ENCODE measurements at places on chromosomes 7 and 10.

DNA sequence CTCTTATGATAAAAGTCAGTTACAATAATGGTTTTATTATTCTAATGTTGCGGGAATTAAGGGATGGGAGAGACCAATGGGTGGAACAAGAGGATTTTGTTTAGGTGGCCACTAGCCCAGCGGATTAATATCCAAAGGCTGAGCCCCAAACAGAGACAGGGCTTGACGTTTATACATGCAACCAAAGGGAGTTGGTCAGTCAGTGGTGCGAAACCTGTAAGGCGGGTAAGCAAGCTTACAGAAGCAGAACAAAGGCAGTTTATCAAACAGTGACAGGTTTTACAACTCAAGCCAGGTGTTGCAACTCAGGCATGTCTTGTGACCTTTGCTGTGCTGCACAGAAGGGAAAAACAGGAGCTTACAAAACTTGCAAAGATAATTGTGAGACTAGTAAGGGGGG is 622.9 kb upstream of the MBL2 start:
- DNase-seq: no peak

DNA sequence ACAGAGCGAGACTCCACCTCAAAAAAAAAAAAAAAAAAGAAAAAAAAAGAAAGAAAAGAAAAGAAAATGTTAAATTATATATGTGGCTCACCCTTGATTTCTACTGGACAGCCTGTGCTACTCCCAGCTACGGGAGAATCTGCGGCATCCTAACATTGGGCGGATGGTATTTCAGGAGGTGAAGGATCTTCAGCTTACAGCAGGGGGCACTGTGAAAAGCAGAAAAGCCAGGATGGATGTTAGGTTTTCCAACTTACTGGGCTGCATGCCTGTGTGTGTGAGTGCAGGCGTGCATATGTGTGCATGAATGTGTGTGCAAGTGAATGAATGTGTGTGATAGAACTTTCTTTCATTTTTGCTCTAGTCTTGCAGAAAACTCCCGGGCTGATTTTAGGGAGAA is 1066.5 kb downstream of the TYW1 start:
- no peak for DNase-seq

GRCh38 chr7:104951546-104951945 is 62.5 kb upstream of the KMT2E start:
- no peak for DNase-seq

- DNase-seq: no peak
These were observed at the start of gene SFTPD for GRCh38 chr10:79948976-79949722. Gene SFTPD, minus strand, starts transcription at chr10:79949105. Its CDS starts 2,446 bp downstream, at chr10:79946659.

DNA sequence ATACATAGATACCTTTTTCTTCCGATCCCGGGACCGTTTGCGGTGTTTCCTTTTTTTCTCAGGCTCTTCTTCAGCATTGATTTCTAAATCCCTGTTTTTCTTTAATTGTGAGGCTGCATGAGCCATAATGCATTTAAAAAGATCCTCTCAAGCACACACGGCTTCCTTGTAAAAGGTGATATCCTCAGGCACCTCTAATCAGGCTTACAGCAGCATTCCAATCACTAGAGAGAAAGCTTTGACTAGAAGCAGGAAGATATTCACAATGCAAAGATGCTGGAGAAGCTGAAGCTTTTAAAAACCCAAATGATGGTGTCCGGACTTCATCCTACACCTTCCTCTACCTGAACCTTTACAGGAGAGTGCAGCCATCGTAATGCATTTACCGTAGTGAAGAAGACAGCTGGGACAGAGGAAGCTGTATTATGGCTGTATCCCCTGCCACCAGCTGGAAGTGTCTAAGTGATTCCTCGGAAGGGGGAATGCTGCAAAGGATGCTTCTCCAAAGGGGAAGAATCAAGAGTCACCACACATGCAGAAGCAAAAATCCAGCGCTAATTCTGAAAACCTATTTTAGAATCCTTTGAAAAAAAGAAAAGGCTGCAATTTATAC is at the start of gene ANK3:
Gene ANK3, minus strand, starts transcription at position 463 of the 613 bp plus-strand sequence. Its CDS starts 337 bp downstream, at position 126.
- DNase-seq: no peak

GRCh38 chr7:5363729-5364128 is 59.9 kb downstream of the TNRC18 start:
- no peak for DNase-seq

DNA sequence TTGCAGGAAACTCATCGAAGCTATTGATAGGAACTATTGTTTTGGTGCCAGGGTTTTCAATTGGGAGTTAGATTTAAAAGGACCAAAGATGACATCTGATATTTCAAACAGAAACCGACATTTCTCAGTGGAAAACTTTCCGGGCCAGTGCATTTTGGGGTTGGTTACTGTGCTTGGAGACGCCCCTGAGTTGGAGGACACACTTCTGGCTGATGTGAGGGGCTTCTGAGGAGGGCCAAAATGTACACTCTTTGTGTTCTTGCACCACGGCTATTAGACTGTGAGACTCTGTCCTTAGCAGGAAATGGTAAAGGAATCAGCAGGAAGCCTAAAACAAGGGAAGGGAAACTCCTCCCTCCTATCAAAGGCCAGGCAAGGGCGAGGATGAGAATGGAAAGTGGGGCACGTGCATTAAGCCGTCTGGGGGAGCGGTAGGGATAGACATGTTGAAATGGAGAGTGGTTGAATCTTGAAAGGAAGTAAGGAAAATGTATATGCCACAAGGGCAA is 1.8 kb upstream of the SRGN start:
- no peak for DNase-seq

DNA sequence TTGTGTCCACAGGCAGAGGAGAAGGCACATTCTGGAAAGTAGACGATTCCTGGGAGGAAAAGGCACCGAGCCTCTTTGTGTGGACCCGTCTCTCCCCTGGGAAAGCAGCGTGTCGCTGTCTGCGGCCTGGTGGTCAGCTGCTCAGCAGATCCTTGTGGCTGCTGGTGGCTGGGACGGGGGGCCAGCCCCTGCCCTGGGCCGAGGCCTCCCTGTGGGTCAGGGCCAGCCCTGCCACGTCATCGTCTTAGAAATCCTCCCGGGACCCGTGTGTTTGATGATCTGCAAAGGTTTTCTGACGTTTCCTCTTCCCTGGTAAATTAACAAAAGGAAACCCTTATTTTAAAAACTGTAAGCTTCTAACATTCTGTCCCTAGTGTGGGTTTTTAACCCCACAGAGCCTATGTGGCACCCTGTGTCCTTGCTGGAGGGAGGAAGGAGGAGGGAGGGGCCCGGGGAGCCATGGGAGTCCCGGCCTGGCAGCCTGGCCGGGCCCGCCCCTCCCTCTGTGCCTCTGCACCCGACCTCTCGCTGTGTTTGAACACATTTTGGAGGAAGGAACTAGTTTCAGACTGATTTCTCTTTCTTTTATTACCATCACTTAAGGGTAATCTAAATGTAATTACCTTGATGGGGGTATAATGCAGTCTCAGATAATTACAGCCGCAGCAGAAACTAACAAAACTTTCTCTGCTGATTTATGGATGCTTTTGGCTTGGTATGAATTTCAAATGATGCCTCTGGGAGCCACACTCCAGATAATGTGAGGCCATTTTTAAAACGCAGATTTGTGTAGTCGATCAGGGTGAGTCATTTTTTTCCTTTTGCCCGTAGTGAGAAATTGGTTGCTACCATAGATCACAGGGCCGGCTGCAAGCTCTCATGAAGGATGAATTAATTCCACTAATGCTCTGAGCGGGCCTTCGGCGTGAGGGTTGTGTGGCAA is 85.5 kb downstream of the NKX6-2 start:
- DNase-seq: no peak

DNA sequence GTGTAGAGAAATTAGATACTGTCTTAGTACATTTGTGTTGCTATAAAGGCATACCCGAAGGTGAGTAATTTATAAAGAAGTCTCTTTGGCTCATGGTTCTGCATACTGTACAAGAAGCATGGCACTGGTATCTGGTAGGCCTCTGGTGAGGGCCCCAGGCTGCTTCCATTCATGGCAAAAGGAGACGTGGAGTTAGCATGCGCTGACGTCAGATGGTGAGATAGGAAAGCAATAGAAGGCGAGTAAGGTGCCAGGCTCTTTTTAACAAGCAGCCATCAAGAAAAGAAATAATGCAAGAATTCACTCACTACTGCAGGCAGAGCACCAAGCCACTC is 38.1 kb downstream of the AKR1C8 start:
- DNase-seq: no peak

DNA sequence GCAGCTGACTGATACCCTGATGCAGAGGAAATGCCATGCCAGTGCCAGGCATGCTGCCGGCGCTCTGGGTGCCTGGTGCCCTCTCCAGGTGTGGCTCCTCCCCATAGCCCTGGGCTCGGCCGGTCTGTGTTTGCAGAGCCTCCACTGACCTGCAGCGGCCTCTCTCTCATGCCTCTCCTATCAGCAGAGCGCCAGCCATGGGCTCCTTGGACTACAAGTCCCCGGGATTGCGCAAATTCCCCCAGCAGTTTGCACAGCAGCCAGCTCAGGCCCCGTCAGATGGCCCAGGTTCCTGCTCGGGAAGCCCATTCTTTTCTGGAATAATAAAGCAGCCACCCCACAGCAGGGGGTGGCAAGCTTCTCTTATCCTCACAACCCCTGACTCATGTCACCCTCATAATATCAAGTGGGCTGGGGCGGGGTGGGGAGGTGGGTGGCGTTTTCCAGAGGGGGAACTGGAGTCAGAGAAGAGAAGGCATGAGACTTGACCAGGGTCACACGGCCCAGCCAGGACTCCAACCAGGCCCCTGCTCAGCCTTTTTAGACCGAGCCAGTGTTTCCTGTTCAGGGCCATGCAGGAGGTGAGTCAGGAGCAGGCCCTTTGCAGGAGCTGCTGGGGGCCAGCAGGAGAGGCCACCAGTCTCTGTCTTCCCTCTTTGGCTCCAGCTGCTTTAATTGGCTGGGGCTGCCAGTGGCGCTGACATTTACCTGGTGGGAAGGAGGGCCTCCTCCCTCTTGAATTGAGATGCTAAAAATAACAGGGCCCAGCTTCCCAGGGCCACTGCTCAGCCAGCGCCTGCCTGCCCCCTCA is 58.6 kb downstream of the ZMIZ1 start:
- DNase-seq: no peak

- DNase-seq: peak; percentile 73
These were observed 217.7 kb upstream of the KCND2 start for GRCh38 chr7:120055300-120055699.

GRCh38 chr7:127940381-127941160 is 90.7 kb downstream of the LRRC4 start:
- DNase-seq: no peak

- peak; percentile 10 for DNase-seq
These were observed 112.9 kb downstream of the COL13A1 start for GRCh38 chr10:69914398-69915214.

DNA sequence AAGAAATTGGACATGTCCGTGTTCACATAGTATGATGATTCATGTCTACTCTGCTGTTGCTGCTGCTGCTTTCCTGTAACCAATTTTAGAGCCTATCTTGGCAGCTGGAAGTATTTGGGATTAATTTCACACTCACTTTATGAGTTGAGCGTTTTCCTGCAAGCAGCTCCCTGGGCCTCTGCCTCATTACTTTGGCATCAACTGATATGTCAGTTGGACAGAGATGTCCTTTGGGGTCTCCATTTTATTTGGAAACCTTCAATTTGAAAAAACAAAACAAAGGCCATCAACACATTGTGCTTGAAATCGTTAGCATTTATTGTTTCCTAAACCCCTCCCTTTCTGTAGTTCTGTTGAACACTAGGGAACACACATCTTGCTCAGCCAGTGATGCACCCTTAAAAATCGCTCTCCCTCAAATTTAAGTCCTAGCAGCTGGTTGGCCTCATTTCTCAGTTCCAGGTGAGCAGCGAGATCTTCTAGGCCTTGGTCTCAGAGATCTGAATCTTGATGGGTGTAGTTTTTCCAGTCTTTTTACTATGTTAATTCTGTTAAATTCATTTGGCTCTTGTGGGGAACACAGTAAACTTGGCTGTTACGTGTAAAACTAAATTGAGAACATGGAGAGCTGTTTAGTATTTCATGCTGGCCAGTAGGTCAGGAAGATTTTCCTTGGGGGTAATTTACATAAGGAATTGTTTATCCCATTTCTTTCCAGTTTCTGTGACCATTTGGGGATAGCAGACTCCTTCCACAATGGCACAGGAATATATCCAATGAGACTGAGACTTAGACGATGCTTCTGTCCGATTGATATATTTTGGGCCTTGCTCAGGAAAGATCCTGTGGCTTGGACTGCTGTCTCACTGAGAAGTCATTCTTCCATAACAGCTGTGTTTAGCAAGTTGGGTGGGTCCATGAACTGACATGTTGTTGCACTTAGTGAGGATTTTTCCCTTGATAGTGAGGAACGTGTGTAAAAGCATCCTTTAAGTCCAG is 371.6 kb downstream of the BBS9 start:
- DNase-seq: no peak

- DNase-seq: no peak
These were observed 19.2 kb upstream of the SMO start for GRCh38 chr7:129169171-129169671.

DNA sequence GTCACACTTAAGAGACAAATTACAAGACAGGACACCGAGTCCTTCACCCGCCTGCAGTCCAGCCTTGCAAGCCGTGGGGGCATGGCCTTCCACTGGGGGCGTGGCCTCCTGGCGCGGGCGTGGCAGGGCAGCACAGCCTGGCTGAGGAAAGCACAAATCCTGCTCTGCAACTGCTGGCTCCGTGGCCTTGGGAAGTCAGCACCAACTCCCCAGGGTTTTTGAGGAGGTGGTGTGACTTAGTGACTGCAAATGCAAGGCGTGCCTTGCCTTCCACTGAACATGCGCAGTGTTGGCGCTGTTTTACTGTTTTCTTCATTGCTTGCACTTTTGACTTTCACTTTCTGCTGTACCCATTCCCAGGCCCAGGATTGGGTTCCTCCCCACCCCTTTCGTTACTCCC is 12.9 kb upstream of the BMS1 start:
- no peak for DNase-seq

DNA sequence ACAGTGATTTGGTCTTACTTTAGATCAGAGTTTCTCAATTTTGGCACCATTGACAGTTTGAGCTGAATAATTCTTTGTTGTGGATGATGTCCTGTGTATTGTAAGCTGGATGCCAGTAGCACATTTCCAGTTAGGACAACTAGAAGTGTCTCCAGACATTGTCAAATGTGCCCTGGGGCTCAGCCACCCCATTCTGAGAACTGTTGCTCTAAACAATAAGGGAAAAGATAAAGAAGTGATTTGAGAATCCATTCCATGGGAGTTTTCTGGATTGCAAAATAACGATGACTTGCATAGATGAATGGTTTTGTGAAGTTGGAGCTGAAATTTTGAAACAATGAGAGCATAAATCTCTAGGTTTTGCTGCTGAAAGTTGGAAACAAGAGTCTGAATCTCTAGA is 44.6 kb downstream of the NUP205 start:
- DNase-seq: no peak

- DNase-seq: no peak
These were observed 619 bp downstream of the EXOC4 start for GRCh38 chr7:133253519-133253875.

DNA sequence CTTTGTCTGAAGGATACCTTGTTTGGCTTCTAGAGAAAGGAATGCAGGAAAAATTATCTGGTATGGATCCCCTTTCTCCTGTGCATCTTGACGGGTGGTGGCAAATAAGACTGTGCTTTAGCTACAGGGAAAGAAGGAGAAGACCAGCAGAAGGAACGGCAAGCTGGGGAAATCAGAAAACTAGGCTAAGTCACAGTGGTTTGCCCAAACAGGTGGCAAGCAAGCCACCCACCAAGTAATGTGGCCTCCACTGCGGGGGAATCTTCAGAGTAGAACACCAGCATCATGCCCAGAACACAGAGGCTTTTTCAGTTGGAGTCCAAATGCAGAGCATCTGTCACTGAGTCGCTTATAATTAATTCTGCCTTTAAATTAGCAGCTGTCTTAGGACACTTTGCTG is 282.8 kb downstream of the PHF14 start:
- no peak for DNase-seq

GRCh38 chr7:12985228-12985627 is 297.8 kb downstream of the ARL4A start:
- no peak for DNase-seq

GRCh38 chr7:40850017-40850416 is 715.2 kb downstream of the SUGCT start:
- no peak for DNase-seq
